ENCODE measurements at places on chromosomes 12 and 14. TPM values are rescaled to one million over a fixed set of nuclear protein-coding genes. Genes with fewer than 3 reads are reported as not detected.

Gene TCL1A
- total RNA-seq: not detected

GRCh38 chr14:69595336-69595735, 16.1 kb upstream of the SUSD6 start:
- H3K4me3 ChIP-seq: no peak overlapping the region
- no peak for DNase-seq
- no peak overlapping the region for H3K27ac ChIP-seq
- H3K4me1 ChIP-seq: no peaks in the 10 kb centered on the region
- H3K27me3 ChIP-seq: no peaks in the 10 kb centered on the region

- no peak overlapping the region for H3K27ac ChIP-seq
- no peaks in the 10 kb centered on the region for H3K4me1 ChIP-seq
- H3K36me3 ChIP-seq: no peaks in the 10 kb centered on the region
Observed at GRCh38 chr14:75724414-75725204, 63.6 kb downstream of the TTLL5 start.

DNA sequence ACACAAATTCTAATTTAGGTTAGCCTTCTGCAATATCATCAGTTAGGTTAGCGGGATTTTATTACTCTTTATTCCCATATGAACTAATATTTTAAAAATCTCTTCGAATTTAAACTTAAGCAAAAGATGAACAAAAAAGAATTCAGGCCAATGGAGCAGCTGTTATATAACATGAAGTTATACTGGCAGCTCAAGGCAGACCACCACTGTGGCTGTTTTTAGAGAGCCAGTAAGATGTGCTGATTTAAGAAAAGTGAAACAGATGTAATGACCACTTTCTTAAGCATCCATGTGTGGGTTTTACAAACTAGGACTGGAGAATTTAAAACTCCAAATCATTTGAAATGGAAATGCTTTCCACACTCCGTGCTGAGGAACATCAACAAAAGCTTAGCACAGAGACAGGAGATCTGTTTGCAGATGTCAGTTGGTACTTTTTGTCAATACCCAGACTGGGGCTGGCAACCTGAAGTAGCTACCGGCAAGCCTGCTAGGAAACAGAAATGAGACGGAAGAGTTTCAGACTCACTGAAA, 164.9 kb downstream of the TTC7B start:
- no peaks in the 10 kb centered on the region for H3K36me3 ChIP-seq
- H3K27ac ChIP-seq: no peak overlapping the region
- no peak for DNase-seq
- H3K4me1 ChIP-seq: peaks cover 6% of the 10 kb centered on the region
- no peak overlapping the region for H3K4me3 ChIP-seq

- H3K4me3 ChIP-seq: no peak overlapping the region
- no peaks in the 10 kb centered on the region for H3K27me3 ChIP-seq
- H3K4me1 ChIP-seq: no peaks in the 10 kb centered on the region
- H3K36me3 ChIP-seq: no peaks in the 10 kb centered on the region
Observed at GRCh38 chr14:75077794-75078193, 8.4 kb downstream of the ZC2HC1C start.

Gene RNU6-8
- total RNA-seq: not detected

DNA sequence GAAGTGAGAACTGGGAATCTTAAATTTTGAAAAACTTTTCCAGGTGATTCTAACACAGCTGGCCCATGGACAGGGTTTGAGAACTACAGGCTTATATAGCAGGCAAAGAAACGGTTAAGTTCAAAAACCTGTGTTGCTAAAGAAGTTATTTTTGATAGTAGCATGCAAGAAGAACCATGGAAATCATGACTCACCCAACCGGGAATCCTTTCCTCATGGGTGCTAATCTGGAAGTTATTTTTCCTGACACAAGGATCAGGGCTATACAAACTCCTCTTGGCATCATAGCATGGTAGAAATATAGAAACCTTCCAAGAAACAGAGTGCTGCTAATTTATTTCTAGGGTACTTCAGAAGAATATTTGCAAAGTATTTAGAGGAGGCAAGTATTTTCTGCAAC, 588.7 kb downstream of the CCER1 start:
- no peak overlapping the region for H3K27ac ChIP-seq
- H3K36me3 ChIP-seq: no peaks in the 10 kb centered on the region
- no peak overlapping the region for H3K4me3 ChIP-seq
- no peak for DNase-seq
- H3K27me3 ChIP-seq: no peaks in the 10 kb centered on the region

GRCh38 chr12:101648195-101648594, 49.2 kb upstream of the CHPT1 start:
- no peak overlapping the region for H3K4me3 ChIP-seq
- no peak overlapping the region for H3K27ac ChIP-seq
- DNase-seq: no peak

DNA sequence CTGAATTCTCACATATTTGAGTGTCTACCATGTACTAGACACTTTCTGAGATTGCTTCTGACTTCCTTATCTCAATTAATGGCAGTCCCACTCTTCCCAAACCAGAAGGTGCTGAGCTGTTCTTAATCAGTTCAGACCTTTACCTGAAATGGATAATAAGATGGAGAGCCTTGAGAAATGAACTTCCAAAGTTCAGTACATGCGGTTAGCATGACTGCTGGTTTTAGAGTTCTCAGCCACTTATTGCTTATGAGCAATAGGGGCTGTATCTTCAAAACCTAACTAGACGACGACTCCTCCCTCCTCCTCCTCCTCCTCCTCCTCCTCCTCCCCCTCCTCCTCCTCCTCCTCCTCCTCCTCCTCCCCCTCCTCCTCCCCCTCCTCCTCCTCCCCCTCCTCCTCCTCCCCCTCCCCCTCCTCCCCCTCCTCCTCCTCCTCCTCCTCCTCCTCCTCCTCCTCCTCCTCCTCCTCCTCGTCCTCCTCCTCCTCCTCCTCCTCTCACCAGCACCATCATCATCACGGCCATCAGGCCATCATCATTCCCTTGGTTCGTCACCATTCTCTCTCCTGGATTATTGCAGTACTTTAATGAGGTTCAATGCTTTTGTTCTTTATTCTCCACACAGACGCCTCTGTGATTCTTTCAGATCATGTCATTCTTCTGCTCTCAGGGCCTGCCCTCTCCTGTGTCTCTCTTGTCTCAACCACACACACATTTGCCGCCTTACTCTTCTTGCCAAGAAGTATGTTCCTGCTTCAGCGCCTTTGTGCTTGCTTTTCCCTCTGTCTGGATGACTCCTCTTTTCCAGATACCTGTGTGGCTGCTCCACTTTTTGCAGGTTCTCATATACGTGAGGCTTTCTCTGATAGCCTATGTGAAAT, 2.7 kb downstream of the PCNX1 start:
- no peaks in the 10 kb centered on the region for H3K36me3 ChIP-seq
- peaks cover 14% of the 10 kb centered on the region for H3K4me1 ChIP-seq
- no peak for DNase-seq
- H3K27me3 ChIP-seq: no peaks in the 10 kb centered on the region
- H3K27ac ChIP-seq: no peak overlapping the region

DNA sequence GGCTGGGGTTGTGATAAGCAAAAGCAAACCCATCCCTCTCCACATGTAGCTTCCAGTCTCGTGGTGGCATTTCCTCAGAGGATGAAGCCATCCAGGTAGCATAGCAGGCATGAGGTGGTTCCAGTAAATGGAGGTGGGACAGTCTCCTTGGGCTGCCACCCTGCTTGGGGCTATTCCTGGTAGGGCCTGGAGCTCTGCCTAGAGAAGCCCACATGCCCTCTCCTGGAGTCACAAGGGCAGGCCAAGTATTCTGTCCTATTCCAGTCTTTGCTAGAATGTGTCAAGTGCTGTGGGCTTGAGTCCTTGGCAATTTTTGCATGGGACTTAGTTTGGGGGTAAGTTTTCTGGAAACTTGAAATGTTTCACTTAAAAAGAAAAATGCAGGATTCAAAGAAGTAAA, 469.9 kb downstream of the DPF3 start:
- no peaks in the 10 kb centered on the region for H3K36me3 ChIP-seq
- H3K27ac ChIP-seq: no peak overlapping the region
- DNase-seq: no peak
- no peaks in the 10 kb centered on the region for H3K4me1 ChIP-seq
- no peaks in the 10 kb centered on the region for H3K27me3 ChIP-seq
- H3K4me3 ChIP-seq: no peak overlapping the region

DNA sequence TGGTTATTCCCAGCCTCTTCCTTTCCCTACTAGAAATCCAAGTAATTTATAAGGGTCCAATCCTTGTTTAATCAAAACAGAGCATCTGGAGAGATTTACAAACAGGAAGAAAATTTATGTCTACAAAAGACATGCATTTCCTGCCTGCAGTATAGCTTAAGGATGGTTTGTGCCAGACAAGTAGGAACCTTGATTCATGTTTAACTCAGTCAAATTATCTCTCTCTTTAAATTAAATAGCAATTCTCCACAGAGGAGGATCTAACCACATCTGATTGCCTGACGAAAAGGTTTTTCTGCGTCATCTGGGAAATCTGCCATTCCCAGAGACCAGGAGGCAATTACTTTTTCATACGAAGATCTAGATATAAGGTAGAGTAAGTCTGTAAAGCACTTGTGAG, 105.2 kb downstream of the ZFC3H1 start:
- H3K4me3 ChIP-seq: no peak overlapping the region
- DNase-seq: no peak
- no peaks in the 10 kb centered on the region for H3K27me3 ChIP-seq
- no peaks in the 10 kb centered on the region for H3K4me1 ChIP-seq
- H3K27ac ChIP-seq: no peak overlapping the region
- H3K36me3 ChIP-seq: no peaks in the 10 kb centered on the region

- H3K4me3 ChIP-seq: no peak overlapping the region
Observed at GRCh38 chr14:21264025-21264801, 5.0 kb downstream of the HNRNPC start.

Gene GPHN
- total RNA-seq: 12.4 TPM

DNA sequence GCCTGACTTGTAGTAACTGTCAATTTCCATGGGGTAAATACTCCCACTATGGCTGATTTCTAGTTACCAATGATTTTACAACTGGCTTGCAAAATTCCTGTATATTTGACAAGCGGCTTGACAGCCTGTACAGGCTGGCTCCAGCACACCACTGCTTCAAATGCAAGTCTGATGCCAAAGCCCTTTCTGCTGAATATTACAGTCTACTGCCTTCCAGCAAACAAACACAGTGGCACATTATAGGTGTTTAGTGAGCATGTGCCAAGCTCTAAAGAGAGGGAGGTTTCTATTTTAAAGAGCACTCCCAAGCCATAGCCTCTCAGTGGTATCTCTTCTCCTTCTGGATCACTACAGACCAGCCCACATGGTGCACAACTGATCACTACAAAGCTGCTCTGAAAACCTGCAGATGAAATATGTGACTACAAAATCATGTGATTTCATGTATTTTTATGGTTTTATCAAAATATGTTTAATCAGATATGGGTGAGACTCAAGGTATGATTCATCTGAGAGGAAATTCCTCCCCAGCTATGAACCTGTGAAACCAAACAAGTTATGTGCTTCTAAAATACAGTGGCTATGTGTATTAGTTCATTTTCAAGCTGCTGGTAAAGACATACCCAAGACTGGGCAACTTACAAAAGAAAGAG, 101.5 kb downstream of the RPAP3 start:
- no peak overlapping the region for H3K4me3 ChIP-seq
- no peaks in the 10 kb centered on the region for H3K4me1 ChIP-seq
- DNase-seq: no peak
- H3K27me3 ChIP-seq: no peaks in the 10 kb centered on the region

DNA sequence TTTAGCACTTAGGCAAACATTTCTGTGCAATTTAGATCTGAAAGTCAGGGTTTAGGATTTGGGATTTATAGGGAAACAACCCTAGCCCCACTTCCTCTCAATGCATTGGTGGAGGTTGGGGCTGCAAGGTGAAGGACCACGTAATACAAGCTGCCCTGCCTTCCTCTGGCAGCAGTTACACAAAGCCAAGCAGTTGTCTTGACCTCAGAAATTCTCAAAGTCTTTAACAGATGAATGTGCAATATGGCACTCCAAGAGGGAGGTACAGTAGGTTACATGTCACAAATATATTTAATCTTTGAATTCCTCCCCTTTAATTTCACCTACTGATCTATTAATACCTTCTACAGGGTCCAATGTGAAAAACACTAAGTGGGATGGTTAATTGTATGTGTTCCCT, 23.9 kb downstream of the IFNG-AS1 start:
- no peak overlapping the region for H3K27ac ChIP-seq
- H3K4me1 ChIP-seq: peaks cover 6% of the 10 kb centered on the region
- no peak for DNase-seq
- H3K27me3 ChIP-seq: no peaks in the 10 kb centered on the region

- H3K27ac ChIP-seq: no peak overlapping the region
- H3K4me1 ChIP-seq: no peaks in the 10 kb centered on the region
- H3K4me3 ChIP-seq: no peak overlapping the region
- no peak for DNase-seq
- no peaks in the 10 kb centered on the region for H3K27me3 ChIP-seq
Observed at GRCh38 chr14:66015071-66015780, 470.9 kb upstream of the CCDC196 start.

Gene SRRM4
- total RNA-seq: not detected

GRCh38 chr12:19642345-19642744, 203.1 kb downstream of the AEBP2 start:
- no peak overlapping the region for H3K4me3 ChIP-seq
- no peaks in the 10 kb centered on the region for H3K4me1 ChIP-seq
- no peaks in the 10 kb centered on the region for H3K36me3 ChIP-seq
- H3K27me3 ChIP-seq: no peaks in the 10 kb centered on the region
- no peak overlapping the region for H3K27ac ChIP-seq
- DNase-seq: no peak

Gene CAPZA3
- not detected for total RNA-seq

Gene CEBPE
- not detected for total RNA-seq

- H3K4me3 ChIP-seq: no peak overlapping the region
- H3K27ac ChIP-seq: no peak overlapping the region
- no peaks in the 10 kb centered on the region for H3K4me1 ChIP-seq
- H3K27me3 ChIP-seq: no peaks in the 10 kb centered on the region
- no peak for DNase-seq
- no peaks in the 10 kb centered on the region for H3K36me3 ChIP-seq
Observed at GRCh38 chr14:82850576-82850975, 1316.9 kb upstream of the SEL1L start.

Gene LMNTD1
- total RNA-seq: not detected

Gene TMEM229B
- 0.19 TPM for total RNA-seq

DNA sequence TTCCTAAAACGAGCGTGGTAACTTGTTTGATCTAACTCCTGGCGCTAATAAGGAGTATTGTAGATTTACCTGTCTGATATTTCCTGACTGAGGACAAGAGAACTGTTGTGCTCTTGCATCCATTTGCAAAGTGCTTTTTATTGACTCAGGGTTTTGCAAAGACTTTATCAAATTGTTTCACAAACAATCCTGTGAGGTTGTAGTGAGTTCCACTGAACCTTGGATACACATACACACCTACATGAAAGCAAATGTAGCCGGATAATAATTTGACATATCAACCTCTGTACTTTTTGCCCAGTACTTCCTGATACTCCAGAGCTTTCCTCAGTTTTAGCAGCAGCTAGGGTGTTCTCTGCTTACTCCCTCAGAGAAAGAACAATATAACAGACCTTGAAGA, 6.7 kb upstream of the PTGER2 start:
- no peaks in the 10 kb centered on the region for H3K4me1 ChIP-seq
- H3K27ac ChIP-seq: no peak overlapping the region
- DNase-seq: no peak
- H3K27me3 ChIP-seq: no peaks in the 10 kb centered on the region
- no peaks in the 10 kb centered on the region for H3K36me3 ChIP-seq

Gene NR1H4
- total RNA-seq: not detected
